ENCODE measurements at places on chromosomes 6 and 20.

DNA sequence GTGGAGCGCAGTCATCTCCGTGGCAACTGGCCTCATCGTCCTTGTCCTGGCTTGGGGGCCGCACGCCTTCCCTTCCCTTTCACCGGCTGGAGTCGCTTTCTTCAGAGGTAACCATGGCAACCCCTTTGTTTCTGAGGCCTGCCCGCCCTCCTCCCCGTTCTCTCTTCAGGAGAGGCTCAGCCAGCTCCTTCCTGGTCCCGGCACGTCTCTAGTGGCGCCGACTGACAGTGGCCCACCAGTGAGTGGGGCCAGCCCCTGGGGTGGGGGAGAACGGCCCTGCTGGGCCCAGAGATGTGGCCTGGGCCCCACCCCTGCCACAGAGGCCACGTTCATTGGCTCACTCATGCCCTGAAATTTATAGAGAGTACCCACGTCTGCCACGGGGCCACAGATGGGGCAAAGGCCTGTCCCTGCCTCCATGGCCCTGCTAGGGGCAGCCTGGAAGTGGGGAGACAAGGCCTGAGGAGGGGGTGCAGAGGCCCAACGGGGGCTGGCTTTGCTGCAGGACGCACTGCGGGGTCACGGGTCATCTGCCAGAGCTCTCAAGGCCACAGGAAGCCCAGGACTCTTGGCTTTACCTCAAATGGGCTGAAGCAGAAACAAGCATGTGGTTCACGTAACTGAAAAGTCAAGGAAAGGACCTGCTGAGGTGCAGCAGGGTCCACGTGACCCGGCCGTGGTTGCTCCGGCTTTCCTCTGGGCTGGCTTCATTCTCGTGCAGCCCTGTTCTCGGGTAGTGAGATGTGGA lies 1.4 kb upstream of the OSBPL2 start:
- H3K36me3 ChIP-seq, result no peaks in the 10 kb centered on the region
- no peaks in the 10 kb centered on the region for H3K27me3 ChIP-seq

GRCh38 chr6:29792123-29793035 lies 35.2 kb upstream of the HLA-G start:
- peaks cover 12% of the 10 kb centered on the region for H3K4me1 ChIP-seq
- peaks cover 59% of the 10 kb centered on the region for H3K27me3 ChIP-seq
- no peaks in the 10 kb centered on the region for H3K36me3 ChIP-seq
- H3K4me3 ChIP-seq, result peak overlapping the region; percentile 88
- DNase-seq, result peak; percentile 81
- peak overlapping the region; percentile 57 for H3K27ac ChIP-seq

- peaks cover 3% of the 10 kb centered on the region for H3K4me1 ChIP-seq
- H3K36me3 ChIP-seq, result no peaks in the 10 kb centered on the region
- DNase-seq, result no peak
- H3K27ac ChIP-seq, result no peak overlapping the region
These were observed 212.3 kb upstream of the MYLIP start for GRCh38 chr6:15916581-15916980.

DNA sequence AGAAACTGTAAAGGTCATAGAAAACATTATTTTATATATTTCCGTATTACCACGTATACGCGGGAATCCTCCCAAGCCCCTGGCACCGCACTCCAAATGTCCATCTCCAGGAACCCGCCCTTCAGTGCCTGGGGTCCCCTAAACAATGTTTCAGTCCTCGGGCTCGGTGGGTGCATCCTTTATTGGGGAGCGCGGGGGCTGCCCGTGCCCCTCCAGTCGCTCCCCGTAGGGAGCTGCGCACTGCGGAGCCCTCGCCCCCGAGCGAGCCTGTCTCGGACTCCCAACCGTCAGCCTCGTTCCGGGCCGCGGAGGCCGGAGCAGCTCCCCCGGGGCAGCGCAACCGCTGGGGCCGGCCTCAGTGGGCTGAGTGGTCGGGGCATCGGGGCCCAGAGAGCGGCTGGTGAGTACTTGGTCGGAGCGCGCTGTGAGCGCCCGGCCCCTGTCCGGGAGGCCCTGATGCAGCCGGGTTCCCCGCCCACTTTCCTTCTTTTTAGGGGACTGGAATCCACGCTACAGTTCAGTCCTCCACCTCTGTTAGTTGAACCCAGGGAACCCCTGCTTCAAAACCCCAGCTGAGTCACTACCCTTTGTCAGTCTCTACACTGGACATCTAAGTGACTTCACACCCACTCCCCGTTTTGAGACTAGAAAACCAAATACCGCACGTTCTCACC lies at the start of gene DNAH8:
Gene DNAH8, plus strand, starts transcription at position 296 of the 674 bp plus-strand sequence. CDS start 7,499 bp downstream, outside the sequence.
- peak within 1 kb of the TSS; percentile 70 for H3K4me3 ChIP-seq
- peaks cover 24% of the 10 kb centered on the region for H3K27me3 ChIP-seq
- H3K36me3 ChIP-seq, result peaks cover 12% of the 10 kb centered on the region
- peaks cover 37% of the 10 kb centered on the region for H3K4me1 ChIP-seq
- H3K27ac ChIP-seq, result peak within 1 kb of the TSS; percentile 93
